ENCODE measurements at places on chromosomes 2 and 18. TPM values are rescaled to one million over a fixed set of nuclear protein-coding genes. Genes with fewer than 3 reads are reported as not detected.

- DNase-seq = no peak
- H3K27ac ChIP-seq = no peak overlapping the region
- no peak overlapping the region for H3K4me3 ChIP-seq
- no peaks in the 10 kb centered on the region for H3K4me1 ChIP-seq
- H3K36me3 ChIP-seq = no peaks in the 10 kb centered on the region
- H3K27me3 ChIP-seq = no peaks in the 10 kb centered on the region
These were observed 754.4 kb downstream of the ADCYAP1 start for GRCh38 chr18:1658908-1659566.

Gene UGT1A3
- not detected for total RNA-seq

Gene IL18RAP
- total RNA-seq = 0.54 TPM

GRCh38 chr18:76377359-76377756, 117.7 kb downstream of the ZNF516 start:
- H3K27me3 ChIP-seq = no peaks in the 10 kb centered on the region
- H3K4me1 ChIP-seq = peaks cover 30% of the 10 kb centered on the region

Gene PDE11A
- total RNA-seq = not detected

DNA sequence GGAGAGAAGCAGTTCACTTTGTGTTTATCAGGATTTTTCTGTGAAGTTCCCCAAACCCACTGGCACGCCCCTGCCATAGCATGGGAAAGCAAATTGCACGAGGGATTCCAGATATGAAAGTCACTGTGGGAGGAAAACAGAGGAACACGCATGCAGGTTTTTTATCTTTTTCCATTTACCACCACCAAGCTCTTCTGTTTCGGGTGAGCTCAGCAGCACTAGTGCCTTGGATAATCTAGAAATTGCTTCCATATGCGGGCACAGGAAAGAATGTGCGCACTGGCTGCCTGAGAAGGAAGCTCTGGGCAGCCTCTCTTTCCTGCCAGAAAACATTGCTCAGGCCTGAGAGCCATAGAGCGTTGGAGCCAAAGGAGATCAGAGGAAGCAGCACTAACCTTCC, 65.9 kb upstream of the WIPF1 start:
- H3K27me3 ChIP-seq = no peaks in the 10 kb centered on the region
- H3K36me3 ChIP-seq = no peaks in the 10 kb centered on the region
- H3K4me3 ChIP-seq = no peak overlapping the region
- H3K4me1 ChIP-seq = peaks cover 4% of the 10 kb centered on the region
- no peak overlapping the region for H3K27ac ChIP-seq

DNA sequence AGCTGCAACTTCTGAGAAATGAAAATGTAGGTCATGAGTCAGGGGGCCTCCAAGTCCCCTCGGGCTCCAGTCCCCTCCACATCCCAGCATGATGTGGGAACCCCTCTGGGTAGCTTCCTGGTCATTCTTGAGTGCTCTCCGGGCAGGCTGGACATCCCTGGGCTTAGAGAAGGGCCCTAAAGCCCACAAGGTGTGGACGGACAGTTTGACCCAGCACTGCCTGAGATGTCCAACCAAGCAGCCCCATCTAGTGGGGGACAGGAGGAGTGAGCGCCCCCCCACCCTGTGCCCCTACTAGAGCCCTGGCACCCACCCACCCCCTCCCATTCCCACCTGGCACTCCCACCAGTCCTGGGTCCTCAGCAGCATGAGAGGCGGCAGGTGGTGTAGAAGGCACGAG, 46.0 kb downstream of the CYP27C1 start:
- no peaks in the 10 kb centered on the region for H3K4me1 ChIP-seq
- no peak overlapping the region for H3K27ac ChIP-seq
- peaks cover 4% of the 10 kb centered on the region for H3K27me3 ChIP-seq

Gene HOXD8
- total RNA-seq = not detected

DNA sequence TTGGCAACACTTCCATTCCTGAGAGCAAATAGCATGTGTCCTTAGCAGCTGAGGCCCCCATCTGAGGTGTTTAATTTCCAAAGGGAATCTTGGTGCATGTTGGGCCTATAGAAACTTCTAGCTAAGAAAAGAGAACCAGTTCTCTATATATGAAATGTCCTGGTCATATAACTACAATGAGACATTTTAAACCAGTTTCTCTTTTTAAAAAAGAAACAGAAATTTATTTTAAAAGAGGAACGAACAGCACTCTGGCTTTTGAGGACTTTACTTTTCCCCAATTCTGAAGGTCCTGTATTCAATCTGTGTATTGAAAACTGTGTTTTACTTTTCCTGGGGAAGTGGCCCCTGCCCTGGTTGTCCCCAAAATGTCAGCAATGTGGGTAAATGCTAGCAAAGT, 309.5 kb upstream of the STON1 start:
- no peaks in the 10 kb centered on the region for H3K36me3 ChIP-seq
- H3K4me3 ChIP-seq = no peak overlapping the region
- no peaks in the 10 kb centered on the region for H3K27me3 ChIP-seq
- peaks cover 12% of the 10 kb centered on the region for H3K4me1 ChIP-seq
- DNase-seq = no peak
- H3K27ac ChIP-seq = peak overlapping the region; percentile 53

GRCh38 chr2:198863655-198864054, 594.1 kb downstream of the SATB2 start:
- H3K4me3 ChIP-seq = no peak overlapping the region
- H3K27me3 ChIP-seq = no peaks in the 10 kb centered on the region
- DNase-seq = no peak
- no peaks in the 10 kb centered on the region for H3K36me3 ChIP-seq
- no peak overlapping the region for H3K27ac ChIP-seq
- H3K4me1 ChIP-seq = no peaks in the 10 kb centered on the region

Gene TUBA3E
- not detected for total RNA-seq

Gene RAD51AP2
- total RNA-seq = not detected

GRCh38 chr18:27045342-27045741, 139.8 kb downstream of the CHST9 start:
- no peaks in the 10 kb centered on the region for H3K27me3 ChIP-seq
- no peak overlapping the region for H3K4me3 ChIP-seq
- DNase-seq = no peak
- H3K27ac ChIP-seq = no peak overlapping the region
- no peaks in the 10 kb centered on the region for H3K4me1 ChIP-seq

DNA sequence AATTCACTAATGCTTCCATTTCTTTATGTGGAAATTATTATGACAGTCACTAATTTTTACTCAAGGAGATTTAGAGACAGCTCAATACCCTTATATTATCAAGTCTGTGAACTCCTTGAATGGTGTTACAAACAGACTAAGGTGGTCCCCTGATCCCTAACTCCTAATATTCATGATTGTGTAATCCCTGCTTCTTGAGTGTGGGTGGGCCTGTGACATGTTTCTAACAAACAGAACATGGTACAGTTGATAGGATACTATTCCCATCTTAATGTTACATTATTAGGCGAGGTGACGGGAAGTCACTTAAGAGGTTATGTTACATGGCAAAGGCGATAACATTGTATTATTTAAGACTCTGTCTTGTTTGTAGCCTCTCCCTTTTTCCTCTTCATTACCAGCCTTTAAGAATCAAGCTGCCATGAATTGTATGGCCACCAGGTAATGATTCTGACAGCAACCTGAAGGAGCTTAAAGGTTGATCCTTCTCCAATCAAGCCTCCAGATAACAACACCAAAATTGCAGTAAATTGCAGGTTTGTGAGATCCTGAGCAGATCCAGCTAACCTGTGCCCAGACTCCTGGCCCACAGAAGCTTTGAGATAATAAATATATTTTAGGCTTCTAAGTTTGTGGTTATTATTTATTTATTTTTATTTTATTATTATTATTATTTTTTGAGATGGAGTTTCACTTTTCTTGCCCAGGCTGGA, 32.1 kb downstream of the CYTIP start:
- H3K4me1 ChIP-seq = peaks cover 30% of the 10 kb centered on the region
- H3K4me3 ChIP-seq = no peak overlapping the region
- H3K36me3 ChIP-seq = peaks cover 16% of the 10 kb centered on the region
- H3K27ac ChIP-seq = no peak overlapping the region
- H3K27me3 ChIP-seq = no peaks in the 10 kb centered on the region

DNA sequence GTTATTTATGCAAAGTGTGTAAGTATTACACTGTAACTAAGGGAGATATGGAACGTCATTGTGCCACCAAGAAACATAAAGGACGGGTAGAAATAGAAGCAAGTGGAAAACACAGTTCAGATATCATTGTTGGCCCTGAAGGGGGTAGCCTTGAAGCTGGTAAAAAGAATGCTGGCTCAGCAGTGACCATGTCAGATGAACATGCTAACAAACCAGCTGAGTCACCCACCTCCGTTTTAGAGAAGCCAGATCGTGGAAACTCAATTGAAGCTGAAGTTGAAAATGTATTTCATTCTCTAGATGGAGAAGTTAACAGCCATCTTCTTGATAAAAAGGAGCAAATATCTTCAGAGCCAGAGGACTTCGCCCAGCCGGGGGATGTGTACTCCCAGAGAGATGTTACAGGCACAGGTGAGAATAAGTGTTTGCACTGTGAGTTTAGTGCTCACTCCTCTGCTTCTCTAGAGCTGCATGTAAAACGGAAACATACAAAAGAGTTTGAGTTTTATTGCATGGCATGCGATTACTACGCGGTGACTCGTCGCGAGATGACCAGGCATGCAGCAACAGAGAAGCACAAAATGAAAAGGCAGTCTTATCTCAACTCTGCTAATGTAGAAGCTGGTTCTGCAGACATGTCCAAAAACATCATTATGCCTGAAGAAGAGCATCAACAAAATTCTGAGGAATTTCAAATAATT, 36.1 kb downstream of the ZNF407 start:
- no peaks in the 10 kb centered on the region for H3K27me3 ChIP-seq
- no peaks in the 10 kb centered on the region for H3K4me1 ChIP-seq
- H3K36me3 ChIP-seq = peaks cover 12% of the 10 kb centered on the region
- DNase-seq = no peak
- no peak overlapping the region for H3K4me3 ChIP-seq

- no peaks in the 10 kb centered on the region for H3K4me1 ChIP-seq
- H3K27ac ChIP-seq = no peak overlapping the region
- H3K27me3 ChIP-seq = no peaks in the 10 kb centered on the region
- no peak overlapping the region for H3K4me3 ChIP-seq
- no peak for DNase-seq
- H3K36me3 ChIP-seq = peaks cover 2% of the 10 kb centered on the region
These were observed 232.9 kb downstream of the HDAC4 start for GRCh38 chr2:239167766-239168444.

DNA sequence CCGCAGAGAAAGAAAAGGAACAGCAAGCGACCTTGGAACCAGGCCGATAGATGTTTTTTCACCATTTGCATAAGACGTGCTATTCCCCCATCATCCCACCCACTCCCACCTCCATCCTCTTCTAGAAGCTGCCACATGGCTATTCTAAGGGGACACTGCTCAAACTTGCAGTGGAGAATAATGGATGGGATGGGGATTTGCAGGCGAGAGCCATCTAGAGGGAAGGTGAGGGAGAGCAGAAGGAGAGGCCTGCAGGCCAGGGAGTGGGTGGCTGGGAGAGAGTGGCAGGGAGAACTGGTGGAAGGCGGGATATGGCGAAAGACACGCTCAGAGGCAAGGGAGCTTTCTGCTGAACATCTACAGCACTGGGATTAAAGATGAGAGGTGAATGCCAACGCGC, 84.9 kb downstream of the MAPK4 start:
- no peak overlapping the region for H3K4me3 ChIP-seq
- no peaks in the 10 kb centered on the region for H3K4me1 ChIP-seq
- H3K36me3 ChIP-seq = no peaks in the 10 kb centered on the region
- DNase-seq = no peak

Gene TMEM17
- 0.87 TPM for total RNA-seq

GRCh38 chr2:45879406-45879805, 227.9 kb downstream of the PRKCE start:
- peaks cover 9% of the 10 kb centered on the region for H3K4me1 ChIP-seq
- no peak overlapping the region for H3K27ac ChIP-seq
- H3K27me3 ChIP-seq = no peaks in the 10 kb centered on the region
- H3K4me3 ChIP-seq = no peak overlapping the region
- H3K36me3 ChIP-seq = no peaks in the 10 kb centered on the region

- H3K4me3 ChIP-seq = no peak overlapping the region
- no peaks in the 10 kb centered on the region for H3K27me3 ChIP-seq
- 0 out of 2 replicates have a peak, but pooled peaks cover 4% of the 10 kb centered on the region for H3K4me1 ChIP-seq
- no peaks in the 10 kb centered on the region for H3K36me3 ChIP-seq
- H3K27ac ChIP-seq = no peak overlapping the region
- no peak for DNase-seq
These were observed 146.1 kb upstream of the ZFP36L2 start for GRCh38 chr2:43372416-43373081.

Gene PLEKHA3
- total RNA-seq = 15.3 TPM

- DNase-seq = no peak
- no peaks in the 10 kb centered on the region for H3K36me3 ChIP-seq
- H3K27me3 ChIP-seq = no peaks in the 10 kb centered on the region
These were observed 515.5 kb upstream of the MYT1L start for GRCh38 chr2:2846332-2847208.

GRCh38 chr18:60350941-60351340, 21.6 kb downstream of the MC4R start:
- H3K4me1 ChIP-seq = no peaks in the 10 kb centered on the region
- H3K4me3 ChIP-seq = no peak overlapping the region
- no peak overlapping the region for H3K27ac ChIP-seq

DNA sequence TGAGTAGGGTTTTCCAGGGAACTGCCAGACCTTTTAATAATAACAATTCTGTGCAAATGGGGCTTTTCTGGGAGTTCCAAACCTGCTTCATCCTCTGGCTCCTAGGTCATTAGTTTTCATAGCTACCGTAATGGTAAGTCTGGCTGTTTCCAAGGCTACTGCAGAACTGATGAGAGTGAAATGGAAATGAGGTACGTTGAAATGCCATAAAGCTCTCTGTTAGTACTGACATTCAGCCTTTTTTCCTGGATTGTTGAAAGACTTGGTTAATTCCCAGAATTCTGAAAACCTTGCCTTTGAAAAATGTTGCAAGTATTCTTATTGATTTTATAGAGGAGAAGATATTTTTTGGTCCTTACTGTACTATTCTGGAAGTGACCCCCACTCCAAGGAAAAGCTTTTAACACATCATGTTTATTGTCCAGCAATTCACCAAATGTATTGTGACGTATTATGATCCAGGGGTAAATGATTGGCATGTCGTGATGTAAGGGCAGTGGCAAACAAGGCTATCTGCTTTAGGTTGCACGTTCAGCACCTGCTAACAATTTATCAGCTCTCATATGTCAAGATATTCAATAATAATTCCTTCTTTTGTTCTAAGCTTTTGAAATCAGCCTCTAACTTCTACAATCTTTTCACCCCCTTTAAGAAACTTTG, 767.0 kb upstream of the RAB6C start:
- no peak for DNase-seq
- H3K4me3 ChIP-seq = no peak overlapping the region
- no peaks in the 10 kb centered on the region for H3K36me3 ChIP-seq
- H3K4me1 ChIP-seq = no peaks in the 10 kb centered on the region
- no peak overlapping the region for H3K27ac ChIP-seq
- no peaks in the 10 kb centered on the region for H3K27me3 ChIP-seq

Gene CHN1
- 0.24 TPM for total RNA-seq

Gene FOXD4L1
- 0.16 TPM for total RNA-seq

DNA sequence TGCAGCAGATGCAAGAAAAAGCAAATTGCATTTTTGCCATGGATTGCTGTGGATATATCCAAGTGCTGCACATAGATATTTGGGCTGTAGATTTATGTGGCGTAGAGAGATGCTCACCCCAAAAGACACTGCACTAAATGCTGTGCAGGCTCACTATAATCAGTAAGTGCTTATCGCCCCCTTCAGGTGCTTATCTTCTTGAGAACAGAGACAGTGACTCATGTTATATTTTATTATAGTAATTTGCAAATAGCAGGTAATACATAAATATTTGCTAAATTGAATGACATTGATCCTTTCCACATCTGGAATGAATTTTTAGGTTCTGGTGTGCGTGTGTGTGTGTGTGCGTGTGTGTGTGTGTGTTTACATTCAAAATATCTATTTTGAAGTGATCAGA, 36.8 kb upstream of the PLEKHM3 start:
- H3K4me1 ChIP-seq = peaks cover 4% of the 10 kb centered on the region
- no peak overlapping the region for H3K4me3 ChIP-seq
- no peaks in the 10 kb centered on the region for H3K27me3 ChIP-seq
- no peaks in the 10 kb centered on the region for H3K36me3 ChIP-seq
- DNase-seq = no peak

Data from GM12878 (cell line).